Activated naive CD4-positive, alpha-beta T cell treated with anti-CD3 and anti-CD28 coated beads, Interleukin-2, amount 50 U/mL, for 72 hours (primary cell): ENCODE measurements at places on chromosomes 11 and 22.

GRCh38 chr11:12914400-12914912 is 94.7 kb upstream of the RASSF10 start:
- no peak for DNase-seq

- DNase-seq = no peak
These were observed 2.7 kb downstream of the TNRC6B start for GRCh38 chr22:40180403-40180802.

GRCh38 chr22:39910876-39911613 is 10.2 kb downstream of the GRAP2 start:
- no peak for DNase-seq

DNA sequence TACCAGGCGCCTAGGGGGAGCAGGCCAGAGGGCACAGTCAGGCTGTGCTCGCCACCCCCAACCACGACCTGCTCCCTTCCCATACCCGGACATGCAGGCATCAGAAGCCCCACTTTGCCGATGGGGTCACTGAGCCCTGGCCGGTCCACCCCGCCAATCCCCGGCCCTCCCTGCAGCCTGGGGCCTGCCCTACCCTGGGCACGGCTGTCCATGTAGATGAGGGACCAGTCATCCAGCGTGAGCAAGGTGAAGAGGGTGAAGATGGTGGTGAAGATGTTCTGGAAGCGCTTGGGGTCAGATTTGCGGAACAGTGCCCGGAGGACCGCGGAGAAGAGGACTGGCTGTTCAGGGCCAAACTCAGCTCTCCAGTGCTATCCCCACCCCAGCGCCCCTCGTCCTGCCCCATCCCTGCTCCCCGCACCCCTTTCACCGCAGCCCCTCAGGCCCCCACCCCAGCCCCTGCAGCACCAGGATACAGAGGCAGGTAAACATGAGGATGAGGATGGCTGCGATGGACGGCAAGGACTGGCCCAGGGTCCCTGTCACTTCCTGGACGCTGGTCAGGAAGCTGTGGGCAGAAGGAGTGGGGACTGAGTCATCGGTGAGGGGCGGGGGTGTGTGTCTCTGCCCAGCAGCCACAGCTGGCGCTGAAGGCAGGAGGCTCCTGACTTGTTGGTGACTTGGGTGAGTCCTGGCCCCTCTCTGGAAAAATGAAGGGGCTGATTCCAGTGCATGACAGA is 5.5 kb downstream of the CATSPER1 start:
- DNase-seq = no peak

DNA sequence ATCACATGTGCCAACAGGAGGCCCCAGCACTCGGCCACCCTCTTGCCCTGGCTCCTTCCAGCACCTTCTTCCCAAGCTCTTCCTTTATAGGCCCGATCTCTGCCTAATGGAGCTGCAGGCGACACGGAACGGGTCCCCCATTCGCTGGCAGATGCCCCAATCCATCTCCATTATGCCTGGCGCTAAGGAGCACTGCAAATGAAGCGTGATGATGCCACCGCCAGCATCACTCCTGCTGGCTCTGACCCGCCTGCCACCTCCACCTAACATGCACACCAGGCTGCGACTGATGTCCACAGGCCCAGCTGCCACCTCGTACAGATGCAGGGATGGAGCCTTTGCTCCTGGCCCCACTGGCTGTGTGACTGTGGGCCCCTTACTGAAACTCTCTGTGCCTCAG is 33.5 kb downstream of the ELFN2 start:
- no peak for DNase-seq

DNA sequence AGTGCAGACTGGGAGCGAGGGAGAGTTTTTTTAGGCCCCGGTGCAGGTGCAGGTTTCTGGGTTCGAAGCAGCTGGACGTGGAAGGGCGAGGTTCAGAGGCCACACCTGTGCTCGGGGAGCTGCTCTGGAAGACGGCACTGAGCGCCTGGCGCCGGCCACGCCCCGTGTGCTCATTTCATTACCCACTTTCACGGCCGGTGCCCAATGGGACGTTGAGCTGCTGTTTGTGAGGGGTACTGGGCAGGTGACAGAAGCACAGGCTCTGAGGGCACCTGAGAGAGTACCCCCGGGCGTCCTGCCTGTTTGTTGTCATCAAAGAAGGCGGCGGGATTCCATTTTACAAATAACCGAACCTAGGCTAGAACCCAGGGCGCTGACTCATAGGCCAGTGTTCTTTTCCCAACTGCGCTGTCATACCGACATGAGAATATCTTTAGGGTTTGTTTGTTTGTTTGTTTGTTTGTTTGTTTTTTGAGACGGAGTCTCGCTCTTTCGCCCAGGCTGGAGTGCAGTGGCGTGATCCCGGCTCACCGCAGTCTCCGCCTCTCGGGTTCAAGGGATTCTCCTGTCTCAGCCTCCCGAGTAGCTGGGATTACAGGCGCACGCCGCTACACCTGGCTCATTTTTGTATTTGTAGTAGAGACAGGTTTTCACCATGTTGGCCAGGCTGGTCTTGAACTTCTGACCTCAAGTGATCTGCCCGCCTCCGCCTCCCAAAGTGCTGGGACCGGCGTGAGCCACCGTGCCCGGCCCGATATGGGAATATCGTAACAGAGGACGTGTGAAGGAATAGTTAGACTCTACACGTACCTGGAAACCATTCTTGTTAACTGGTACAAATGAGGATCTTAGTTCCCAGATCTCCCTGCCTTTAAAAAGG is 16.6 kb upstream of the SPTBN2 start:
- DNase-seq = peak; percentile 57

DNA sequence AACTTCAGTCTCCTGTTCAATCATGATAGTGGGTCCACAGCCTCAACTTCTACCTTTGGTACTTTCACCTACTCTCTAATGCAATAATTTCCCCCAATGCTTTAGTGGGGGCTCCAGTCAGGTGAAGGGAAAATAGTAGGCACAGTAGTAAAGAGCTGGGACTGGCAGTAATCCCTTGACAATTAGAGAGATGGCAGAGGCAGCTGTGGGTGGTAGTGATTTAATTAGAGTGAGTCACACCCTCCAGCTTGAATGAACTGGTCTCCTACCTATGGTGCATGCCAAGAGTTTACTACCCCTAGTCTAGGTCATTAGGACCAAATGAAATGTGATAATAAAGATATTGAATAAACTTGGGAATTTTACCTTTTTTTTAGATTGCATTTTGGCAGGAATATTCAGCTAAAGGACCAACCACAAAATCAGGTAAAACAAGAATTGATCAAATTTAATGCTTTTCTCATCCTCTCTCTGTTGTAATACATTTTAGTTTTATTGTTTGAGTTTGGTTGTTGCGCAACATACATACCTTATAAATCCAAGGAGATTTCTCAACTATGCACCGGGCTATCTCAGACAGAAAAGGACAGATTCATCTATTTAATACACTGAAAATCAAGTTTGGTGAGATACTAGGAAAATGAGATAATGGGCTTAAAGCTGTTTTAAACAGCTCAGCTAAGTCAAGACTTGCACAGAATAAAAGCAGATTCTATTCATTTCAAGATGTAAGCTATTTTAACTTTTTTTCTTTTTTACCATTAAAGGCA is 9.0 kb downstream of the PRRG4 start:
- no peak for DNase-seq

DNA sequence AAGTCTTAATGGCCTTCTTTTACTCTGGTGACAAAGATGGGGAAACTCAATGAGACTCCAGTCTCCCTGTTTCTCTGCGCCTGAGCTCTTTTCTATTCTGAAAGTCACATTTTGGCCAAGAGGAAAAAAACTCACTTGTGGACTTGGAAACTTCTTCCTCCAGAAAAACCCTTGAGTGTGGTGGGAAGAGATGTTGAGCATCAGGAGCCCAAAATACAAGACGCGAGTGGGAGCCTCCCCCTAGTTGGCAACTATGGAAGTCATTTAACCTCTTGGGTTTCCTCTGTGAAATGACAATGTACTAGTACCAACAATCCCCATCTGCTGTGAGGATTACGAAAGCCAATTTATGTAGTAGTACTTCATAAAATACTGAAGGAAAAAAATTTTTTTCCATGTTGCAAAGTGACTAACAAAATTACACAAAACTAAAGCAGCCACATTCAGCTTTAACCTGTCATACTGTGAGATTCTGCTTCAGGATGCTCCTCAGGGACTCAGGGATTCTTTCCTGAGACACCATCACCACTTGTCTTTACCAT is 524 bp upstream of the SLC25A17 start:
- no peak for DNase-seq

DNA sequence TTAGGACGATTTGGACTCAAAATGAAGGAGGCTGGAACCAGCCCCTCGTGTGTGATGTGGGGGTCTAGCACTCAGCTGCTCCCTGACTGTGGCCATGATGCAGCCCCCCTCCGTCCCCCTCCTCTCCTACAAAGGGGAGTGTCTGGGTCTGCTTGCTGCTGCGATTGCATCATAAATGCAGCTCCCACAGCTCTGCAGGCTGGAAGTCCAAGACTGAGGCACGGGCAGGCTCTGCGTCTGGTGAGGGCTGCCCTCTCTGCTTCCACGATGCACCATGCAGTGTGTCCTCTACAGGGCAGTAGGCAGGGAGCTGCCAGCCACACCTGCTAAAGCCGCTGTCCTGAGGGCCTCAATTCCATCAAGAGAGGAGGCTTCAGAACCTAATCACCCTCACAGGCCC is 432.1 kb downstream of the BRD1 start:
- DNase-seq = no peak

GRCh38 chr11:108985236-108985944 is 320.5 kb downstream of the DDX10 start:
- DNase-seq = no peak

GRCh38 chr22:25081409-25081824 is 118.2 kb upstream of the CRYBB3 start:
- no peak for DNase-seq

GRCh38 chr22:48488149-48488551 is 1339.5 kb downstream of the BRD1 start:
- DNase-seq = no peak

GRCh38 chr11:134438542-134439537 is 26.8 kb upstream of the B3GAT1 start:
- no peak for DNase-seq

DNA sequence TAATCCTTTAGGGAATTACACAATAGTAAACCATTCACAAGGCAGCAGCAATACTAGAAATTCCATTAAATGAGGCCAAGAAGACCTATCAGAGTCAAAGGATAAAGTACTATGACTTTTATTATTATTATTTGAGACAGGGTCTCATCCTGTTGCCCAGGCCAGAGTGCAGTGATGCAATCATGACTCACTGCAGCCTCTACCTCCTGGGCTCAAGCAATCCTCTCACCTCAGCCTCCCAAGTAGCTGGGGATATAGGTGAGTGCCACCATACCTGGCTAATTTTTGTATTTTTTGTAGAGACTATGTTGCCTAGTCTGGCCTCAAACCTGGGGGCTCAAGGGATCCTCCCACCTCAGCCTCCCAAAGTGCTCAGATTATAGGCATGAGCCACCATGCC is 51.8 kb downstream of the TTC28 start:
- DNase-seq = no peak

- no peak for DNase-seq
These were observed 27.8 kb upstream of the ROBO3 start for GRCh38 chr11:124837491-124837856.

DNA sequence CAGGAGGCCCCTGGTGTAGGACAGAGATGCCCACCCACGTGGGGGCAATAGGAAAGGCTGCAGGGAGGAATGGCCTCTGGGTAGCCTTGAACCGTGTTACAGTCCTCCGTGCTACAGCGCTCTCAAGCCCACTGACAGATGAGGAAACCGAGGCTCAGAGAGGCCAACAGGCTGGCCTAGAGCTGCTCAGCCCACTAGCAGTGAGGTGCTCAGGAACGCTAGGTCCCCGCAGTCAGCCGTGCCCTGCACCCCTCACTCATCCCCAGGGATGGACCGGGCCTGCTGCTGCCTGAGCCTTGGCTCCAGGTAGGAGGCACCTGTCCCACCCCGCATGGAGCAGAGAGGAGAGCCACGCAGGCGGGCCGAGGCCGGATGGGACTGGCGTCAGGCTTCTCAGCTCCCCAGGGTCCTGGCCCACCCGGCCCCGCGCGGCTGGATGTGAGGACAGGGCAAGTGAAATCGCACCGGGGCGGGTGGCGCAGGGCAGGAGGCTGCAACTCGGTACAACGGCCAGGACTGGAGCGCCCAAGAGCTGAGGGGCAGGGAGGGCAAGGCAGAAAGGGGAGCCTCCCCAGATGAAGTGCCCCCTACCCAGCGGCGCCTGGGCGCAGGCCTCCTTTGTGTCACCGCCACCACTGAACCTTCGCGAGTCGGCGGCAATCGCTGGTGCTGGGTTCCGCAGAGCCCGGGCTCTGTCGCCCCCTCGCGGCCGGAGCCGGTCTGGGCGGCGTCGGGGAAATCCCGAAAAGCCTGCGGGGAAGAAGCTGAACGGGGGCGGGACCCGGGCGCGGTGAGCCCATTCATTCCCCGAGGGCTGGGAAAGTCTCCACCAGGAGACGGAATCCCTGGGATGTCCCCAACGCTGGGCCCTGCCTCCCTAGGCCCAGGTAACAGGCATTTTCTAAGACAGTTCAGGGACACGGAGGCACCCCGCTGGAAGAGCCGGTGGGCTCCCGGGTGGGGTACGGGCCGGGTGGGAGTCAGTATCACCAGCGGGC is 8.4 kb upstream of the SLC2A11 start:
- peak; percentile 86 for DNase-seq

- peak; percentile 71 for DNase-seq
These were observed 53.6 kb downstream of the BCR start for GRCh38 chr22:23233752-23234408.

- DNase-seq = no peak
These were observed 1053.8 kb downstream of the LRRC4C start for GRCh38 chr11:40405614-40406013.

DNA sequence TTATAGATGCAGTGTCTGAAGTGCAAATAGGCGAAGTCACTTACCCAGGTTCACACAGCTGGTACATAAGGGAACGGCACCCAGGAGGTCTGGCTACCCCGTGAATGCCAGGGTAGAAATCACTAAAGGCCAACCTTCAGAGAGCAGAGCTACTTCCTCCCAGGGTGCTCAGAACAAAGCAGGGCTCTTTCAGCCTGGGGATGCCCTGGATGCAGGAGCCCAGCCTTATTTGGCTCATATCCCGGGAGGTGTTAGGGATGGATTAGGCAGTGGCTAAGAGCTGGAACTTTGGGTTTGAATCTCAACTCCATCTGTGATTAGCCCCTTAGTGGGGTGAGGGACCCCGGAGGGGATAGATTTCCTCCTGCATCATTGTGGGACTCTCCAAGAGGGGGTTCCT is 33.1 kb upstream of the ASPHD2 start:
- no peak for DNase-seq

- DNase-seq = no peak
These were observed 34.0 kb upstream of the FADD start for GRCh38 chr11:70169127-70169526.

GRCh38 chr22:32558681-32559355 is 84.2 kb downstream of the FBXO7 start:
- DNase-seq = no peak

GRCh38 chr11:32478277-32478731 is 43.0 kb upstream of the WT1 start:
- DNase-seq = no peak

- DNase-seq = no peak
These were observed 62.8 kb downstream of the PHF21B start for GRCh38 chr22:44947049-44947448.

GRCh38 chr11:104256525-104256924 is 92.6 kb upstream of the PDGFD start:
- DNase-seq = no peak

- no peak for DNase-seq
These were observed 504 bp downstream of the CFL1 start for GRCh38 chr11:65857500-65857852.

- DNase-seq = no peak
These were observed 16.0 kb downstream of the USH1C start for GRCh38 chr11:17528181-17528691.
